Esophagus squamous epithelium (tissue), 5 donors: ENCODE measurements at places on chromosomes 7 and 10.
A peak's percentile ranks its signal among the peaks of the same experiment; 100 is the strongest.

DNA sequence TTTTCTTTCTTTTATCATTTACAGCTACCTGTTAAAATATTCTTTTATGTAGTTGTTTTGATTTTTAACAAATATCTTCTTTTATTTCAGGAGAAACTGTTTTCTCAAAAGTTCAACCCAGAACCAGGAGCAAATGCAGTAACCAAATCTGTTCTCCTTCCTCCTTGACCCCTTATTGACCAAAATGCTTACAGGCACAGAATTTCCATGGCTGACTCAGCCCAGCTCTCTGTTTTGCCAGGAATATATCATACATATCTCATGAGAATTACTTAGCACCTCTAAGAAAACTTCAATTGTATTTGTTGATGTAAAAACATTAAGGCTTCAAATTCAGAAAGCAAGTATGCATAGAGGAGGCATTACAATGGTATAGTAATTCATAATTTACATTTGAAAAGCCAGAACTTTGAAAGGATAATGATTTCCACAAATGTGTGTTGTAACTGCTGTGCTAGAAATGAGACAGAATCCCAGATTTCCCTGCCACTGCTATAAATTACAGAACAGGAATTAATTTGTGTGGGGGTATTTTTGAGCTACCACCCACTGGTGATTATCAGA lies 2.2 kb downstream of the GSAP start:
- DNase-seq, result no peak

- no peak for DNase-seq
Measured at GRCh38 chr10:99964791-99965190, 45.0 kb downstream of the DNMBP start.

DNA sequence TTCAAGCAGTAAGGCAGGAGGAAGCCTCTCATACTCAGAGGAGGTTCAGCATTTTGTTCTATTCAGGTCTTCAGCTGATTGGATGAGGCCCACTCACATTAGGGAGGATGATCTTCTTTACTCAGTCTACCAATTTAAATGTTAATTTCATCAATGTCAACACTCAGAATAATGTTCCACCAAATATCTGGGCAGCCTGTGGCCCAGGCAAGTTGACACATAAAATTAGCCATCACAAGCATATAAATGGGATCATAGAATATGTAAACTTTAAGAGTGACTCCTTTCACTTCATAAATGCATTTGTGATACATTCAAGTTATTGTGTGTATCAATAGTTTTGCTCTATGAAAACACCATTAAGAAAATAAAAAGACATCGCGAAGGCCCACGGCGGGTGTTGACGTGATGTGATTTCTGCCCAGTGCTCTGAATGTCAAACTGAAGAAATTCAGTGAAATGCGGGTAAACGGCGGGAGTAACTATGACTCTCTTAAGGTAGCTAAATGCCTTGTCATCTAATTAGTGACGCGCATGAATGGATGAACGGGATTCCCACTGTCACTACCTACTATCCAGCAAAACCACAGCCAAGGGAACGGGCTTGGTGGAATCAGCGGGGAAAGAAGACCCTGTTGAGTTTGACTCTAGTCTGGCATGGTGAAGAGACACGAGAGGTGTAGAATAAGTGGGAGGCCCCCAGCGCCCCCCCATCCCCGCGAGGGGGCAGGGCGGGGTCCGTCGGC lies 536.1 kb upstream of the AUTS2 start:
- DNase-seq, result no peak

DNA sequence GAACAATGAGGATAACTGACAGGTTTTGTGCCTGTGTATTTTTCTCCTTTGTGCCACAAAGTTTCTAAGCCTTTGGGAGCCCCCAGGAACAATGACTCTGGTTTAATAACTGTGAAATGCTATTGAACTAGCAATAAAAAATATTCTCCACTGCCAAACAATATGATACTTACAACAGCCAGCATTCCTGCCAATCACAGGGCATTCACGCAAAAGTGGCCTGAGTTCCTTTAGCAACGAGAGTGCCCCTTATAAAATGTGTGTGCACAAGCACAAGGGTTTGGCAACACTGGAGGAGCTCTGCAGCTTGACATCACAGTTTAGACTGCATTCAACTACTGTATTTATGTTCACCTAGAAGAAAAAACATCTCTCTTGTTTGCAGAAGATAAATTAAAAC lies 412.9 kb upstream of the NFE2L3 start:
- DNase-seq, result no peak

GRCh38 chr10:75663947-75664664 lies 232.7 kb downstream of the LRMDA start:
- DNase-seq, result no peak

DNA sequence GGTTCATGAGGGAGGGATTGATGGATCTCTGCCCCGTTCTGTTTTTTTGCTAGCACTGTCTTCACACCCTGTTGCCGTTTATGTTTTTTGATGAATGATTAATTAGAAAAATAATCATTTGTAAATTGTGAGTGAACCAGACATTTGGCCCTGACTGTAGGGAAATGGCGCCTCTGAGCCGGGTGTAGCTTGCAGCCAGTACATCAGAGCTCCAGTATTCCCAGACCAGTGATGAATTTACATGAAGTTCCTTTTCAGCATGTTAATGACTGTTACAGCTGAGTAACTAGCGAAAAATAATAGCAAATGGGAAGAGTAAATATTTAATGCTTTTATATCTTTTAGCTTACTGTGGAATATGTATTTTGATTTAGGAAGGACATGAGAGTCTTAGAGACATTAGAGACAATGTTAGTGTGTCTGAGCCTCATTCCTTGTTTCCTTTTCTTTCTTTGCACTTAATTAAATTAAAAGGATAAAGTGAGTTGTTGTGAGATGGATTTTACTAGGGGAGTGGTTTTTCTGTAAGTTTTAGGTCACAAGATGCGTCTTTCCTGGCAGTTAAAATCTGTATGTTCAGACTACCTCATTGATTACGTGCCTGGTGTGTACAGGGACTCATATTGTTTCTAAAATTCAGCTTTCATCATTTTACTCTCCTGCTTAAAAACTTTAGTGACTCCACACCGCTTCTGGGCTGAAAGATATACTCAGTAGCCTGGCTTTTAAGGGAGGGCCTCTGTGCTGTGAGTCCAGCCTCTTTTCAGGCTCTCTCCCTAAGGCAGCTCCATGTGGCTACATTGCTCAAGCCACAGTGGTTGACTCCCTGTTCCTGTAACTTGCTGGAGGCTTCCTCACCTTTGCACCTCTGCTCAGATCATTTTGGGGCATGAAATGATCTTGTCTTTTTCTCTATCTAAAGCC lies 86.4 kb downstream of the AUTS2 start:
- DNase-seq, result no peak

DNA sequence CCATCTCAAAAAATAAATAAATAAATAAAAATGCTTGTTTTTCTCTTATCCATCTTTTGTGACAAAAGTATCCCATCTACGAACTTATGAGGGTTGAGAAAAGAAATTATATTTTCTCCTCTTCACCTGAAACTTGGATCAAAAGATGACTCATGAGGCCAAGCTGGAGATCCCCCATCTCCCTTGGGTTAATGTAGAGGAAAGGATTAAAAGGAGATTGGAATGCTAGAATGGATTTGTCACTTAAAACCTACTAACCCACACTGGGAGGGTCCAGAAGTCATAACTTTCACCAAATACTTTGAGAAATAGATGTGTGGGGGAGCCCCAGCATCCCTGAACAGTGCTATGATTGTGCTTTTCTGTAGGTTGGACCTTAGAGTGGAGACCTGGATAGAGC lies 46.3 kb upstream of the PIK3CG start:
- DNase-seq, result no peak

GRCh38 chr10:86500846-86501245 lies 20.7 kb downstream of the WAPL start:
- DNase-seq, result no peak

DNA sequence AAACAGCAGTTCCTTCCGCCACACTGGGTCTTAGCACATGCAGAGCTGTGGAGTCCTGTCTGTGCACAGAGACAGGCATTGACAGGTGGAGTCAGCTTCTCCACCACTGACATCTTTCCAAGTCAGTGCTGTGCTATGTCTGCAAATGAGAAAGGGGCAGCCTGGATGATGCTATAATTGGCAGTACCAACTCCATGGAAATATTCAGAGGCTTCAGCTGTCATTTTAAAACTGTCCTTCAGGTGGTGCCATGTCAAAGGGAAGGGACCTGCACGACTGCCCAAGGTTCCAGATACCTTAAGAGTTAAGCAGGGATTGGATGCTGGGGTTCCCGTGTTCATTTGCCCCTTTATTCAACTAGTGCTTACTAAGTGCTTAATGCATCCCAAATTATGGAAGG lies 258.0 kb upstream of the PRKCQ start:
- DNase-seq, result no peak

GRCh38 chr7:30914596-30914995 lies 2.9 kb downstream of the AQP1 start:
- no peak for DNase-seq

DNA sequence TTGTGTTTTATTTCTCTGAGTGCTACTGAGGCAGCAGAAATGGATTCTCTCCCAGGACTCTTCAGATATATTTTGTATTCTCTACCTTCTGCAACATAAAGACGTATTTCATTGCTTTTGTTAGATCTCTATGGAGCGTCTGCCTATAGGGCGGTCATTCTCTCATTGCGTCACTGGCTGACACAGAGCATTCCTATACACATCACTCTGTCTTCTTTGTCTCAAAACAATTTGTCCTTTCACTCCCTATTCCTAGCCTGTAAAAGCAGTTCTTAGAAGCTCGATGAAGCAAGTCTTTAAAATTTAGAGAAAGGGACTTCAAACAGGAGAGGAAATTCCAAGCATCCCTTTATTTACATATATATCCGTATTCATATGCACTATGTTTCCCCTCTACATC lies 120.6 kb downstream of the CPED1 start:
- no peak for DNase-seq

DNA sequence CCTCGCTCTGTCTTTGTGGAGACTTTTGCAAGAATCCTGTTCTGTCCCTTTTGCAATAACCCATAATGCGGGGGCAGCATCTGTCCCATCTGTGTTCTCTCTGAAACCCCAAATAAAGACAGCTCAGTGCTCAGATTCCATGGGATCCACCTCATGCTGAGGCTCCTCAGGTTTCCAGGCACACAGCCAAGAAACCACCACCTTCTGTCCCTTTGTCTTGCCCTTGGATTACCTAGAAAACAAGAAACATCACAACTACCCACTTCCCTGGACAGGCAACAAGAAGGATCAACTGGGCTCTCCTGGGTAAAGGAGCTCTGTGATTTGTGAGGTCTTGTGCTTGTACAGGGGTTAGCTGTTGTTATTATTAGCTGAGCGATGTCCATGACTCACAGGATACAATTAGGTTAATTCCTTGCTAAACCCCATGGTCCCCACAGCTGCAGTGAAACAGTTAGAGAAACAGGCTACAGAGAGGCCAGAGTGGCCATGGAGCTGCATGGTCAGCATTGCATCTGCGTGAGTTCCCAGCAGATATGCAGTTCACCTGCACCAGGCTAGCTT lies 50.2 kb downstream of the CXCL12 start:
- DNase-seq, result no peak

- DNase-seq, result peak; percentile 69
Measured at GRCh38 chr7:139230774-139231512, at the start of gene UBN2. Gene UBN2 (plus strand): TSS chr7:139231237. CDS start chr7:139231485, 248 bp downstream.

GRCh38 chr7:151400626-151401315 lies 9.1 kb downstream of the WDR86 start:
- DNase-seq, result no peak

DNA sequence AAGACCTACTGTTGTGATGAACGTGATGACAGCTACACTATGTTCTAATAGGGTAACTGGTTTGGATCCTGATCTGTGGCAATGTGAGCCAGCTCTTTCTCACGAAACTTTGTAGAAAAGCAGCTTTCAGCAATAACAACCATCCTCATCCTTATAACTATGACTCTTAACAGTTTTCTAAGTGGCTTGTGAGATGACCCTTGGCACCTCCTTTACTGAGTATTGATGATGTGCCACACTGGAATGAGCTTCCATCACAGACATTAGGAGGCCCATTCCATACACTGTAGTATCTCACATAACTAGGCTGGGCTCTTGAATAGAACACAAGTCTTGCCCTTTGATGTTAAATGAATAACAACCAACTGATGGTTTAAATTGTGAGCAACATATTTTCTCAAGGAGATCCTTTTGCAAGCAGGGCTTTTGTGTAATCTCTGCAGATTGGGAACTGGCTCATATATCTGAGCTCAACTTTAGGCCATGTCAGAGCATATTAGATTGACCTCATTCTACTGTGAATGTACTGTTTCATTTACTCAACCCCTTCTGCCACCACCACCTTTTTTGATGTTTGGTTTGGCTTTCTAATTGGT lies 46.4 kb downstream of the MYPN start:
- DNase-seq, result no peak

GRCh38 chr7:108367314-108367713 lies 88.9 kb downstream of the NRCAM start:
- DNase-seq, result no peak

GRCh38 chr10:810351-810846 lies 120.9 kb upstream of the DIP2C start:
- no peak for DNase-seq

GRCh38 chr10:95314192-95314918 lies 23.6 kb upstream of the PDLIM1 start:
- DNase-seq, result no peak

DNA sequence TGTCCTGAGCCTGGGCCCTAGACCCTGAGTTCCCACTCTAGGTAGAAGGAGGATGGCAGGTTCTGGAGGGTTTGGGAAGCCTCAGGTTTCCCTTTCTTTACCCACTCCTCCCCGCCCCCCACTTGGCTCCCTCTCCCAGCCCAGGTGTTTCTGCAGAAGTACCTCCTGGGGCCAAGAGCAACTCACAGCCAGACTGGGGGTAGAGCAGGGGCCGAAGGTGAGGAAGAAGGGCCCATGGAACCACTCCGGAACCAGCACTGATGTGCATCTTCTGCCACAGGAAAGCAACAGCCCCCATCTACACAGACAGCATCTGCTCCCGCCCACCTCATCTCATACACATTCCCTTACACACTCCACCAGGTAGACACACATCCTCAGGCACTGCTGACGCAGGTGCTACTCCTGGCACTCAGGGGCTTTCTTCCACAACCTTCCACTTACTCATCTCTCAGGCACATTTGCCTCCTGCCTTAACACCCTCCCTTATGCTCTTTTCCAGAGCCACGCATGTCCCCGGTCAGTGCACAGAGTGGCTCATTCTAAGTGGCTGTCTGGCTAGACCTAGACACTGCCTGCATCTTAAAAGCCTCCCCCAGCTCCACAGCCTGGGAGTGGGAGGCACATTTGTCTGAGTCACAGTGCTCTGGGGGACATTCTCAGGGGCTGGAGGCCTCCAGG lies 1.8 kb downstream of the EPHB6 start:
- no peak for DNase-seq

DNA sequence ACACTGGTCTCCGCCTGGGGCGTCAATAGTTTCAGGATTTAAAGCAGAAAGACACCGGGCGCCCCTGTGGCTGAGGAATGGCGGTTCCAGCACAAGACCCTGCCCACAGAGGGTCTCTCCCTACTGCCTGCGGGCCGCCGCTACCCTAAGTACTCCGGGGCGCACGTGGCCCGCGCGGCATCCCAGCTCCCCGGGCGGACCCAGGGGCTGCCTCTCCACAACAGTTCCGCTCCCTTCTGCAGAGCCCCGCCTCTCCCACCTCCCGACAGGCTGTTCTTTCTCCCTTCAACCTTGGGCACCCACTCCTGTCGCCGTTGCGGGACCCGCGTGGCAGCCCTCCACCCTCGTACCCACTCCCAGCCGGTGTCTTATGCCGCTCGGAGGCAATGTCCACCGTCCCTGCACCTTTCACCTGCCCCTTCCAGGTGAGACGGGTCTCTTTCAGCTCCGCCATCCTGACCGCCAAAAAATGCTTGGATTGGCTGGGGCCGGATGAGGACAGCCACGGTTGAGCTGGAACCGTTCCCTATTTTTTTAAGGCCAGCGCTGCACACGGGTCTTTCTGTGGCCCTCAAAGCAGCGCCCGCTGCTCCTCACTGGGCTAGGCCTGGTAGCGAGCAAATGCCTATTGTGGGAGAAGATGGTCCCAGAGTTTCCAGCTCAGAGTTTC lies 1.6 kb upstream of the NKX2-3 start:
- no peak for DNase-seq
